Left renal pelvis (tissue), 4 donors: ENCODE measurements at places on chromosomes 1 and 21.

DNA sequence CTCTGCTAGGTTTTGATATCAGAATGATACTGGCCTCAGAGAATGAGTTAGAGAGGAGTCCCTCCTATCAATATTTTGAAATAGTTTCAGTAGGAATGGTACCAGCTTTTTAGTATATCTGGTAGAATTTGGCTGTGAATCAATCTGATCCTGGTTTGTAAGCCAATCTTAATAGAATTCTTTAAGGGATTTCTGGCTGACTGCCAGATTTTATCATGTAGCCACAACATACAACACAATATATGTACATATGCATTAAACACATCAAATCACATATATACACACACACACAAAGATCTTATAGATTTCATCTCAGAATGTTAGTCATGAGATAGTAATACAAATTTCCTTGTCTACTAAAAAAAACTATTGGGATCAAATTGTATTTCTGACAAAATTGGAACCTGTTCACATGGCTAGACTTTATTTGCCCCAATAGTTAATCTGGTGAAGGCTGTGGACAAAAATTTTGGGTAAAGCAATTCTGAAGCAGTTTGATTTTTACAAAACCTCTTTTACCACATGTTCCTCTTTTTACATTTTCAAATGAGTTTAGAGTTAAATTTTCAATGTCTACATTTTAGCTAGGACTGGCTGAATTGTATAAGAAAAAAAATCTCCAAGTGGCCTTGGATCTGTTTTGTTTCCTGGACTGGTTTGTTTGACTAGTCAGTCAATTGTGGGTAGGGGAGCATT is 151.7 kb downstream of the FASLG start:
- DNase-seq = no peak

GRCh38 chr1:74629283-74629682 is 44.3 kb downstream of the ERICH3 start:
- no peak for DNase-seq

- DNase-seq = no peak
Measured at GRCh38 chr1:217425422-217425821, 205.5 kb downstream of the GPATCH2 start.

DNA sequence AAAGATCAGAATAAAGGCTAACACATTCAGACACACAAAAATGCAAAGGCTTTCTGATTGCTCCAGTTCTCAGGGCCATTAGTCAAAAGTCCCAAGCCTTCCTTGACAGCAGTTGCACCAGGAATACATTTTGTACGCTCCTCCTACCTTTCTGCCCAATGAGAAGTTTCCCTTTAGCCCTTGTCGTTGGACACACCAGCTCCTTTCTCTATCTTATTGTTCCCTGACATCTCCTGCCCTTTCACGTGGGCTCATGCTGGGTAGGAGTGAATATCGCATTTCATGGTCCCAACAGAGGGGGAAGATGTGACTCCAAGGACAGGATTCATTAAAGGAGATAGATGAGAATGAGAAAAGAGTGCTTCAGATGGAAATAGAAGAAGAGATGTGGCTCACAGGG is 33.5 kb upstream of the IFI16 start:
- DNase-seq = no peak

- DNase-seq = no peak
Measured at GRCh38 chr1:46757247-46757955, 38.5 kb upstream of the EFCAB14 start.

DNA sequence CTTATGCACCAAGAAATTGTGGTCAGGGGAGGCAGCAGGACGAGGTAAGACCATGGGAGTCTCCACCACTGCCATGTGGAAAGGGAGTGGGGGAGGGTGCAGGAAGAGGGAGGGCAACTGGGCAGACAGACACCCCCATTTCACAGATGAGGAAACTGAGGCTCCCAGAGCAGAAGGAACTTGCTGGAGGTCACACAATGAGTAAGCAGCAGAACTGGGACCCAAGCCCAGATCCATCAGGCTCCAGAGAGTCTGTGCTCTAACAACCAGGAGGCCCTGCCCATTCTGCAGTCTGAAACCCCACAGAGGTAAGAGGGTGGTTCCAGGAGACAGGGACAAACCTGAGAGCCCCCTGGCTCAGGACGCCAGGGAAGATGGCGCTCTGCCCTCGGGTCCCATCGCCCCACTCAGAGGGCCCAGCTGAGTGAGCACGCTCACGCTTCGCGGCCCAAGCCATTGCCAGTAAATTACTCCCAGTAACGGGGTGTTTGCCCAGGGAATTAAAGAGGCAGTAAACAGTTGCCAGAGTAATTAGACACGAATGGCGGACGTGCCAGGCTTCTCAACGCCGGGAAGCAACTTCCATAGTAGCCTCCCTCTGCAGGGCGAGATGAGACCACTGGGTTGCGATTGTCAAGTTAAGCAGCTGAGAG is 59.2 kb downstream of the MATN1 start:
- no peak for DNase-seq

- DNase-seq = no peak
Measured at GRCh38 chr21:17295997-17296396, 216.8 kb upstream of the CXADR start.

DNA sequence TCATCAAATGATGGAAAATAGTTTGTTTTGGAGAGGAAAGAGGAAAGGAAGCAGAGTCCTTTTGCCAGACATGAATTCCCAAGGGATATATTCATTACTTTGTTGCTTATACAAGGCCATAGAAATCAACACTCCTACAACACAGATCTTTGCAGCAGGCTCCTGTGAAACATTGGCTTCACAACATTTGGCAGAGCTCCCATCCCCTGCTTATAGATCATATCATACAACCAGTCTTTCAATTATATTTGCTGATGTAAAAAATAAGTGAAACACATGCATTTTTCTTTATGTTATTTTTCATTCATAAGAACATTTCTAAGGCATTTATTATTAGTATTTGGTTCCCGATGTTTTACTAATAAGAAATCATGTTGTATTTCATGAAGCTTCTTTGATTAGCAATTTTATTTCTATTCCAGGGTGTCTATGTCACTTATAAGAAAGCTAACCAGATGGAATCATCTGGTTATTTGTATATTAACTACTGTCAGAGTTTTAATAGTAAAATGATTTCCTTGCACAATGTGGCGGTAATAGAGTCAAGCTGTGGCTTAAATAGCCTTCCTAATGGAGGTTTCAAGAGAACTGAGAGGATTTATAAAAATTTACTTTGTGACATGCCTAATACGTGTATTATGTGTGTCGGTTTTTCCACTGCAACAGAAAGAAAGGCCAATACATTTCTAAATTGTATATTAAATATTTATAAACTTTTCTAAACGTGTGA is 470.3 kb upstream of the NCAM2 start:
- no peak for DNase-seq
